ENCODE measurements at places on chromosomes 7 and 10.
A peak's percentile ranks its signal among the peaks of the same experiment; 100 is the strongest.

GRCh38 chr7:86469680-86470295, 173.9 kb upstream of the GRM3 start:
- DNase-seq: peak; percentile 80

DNA sequence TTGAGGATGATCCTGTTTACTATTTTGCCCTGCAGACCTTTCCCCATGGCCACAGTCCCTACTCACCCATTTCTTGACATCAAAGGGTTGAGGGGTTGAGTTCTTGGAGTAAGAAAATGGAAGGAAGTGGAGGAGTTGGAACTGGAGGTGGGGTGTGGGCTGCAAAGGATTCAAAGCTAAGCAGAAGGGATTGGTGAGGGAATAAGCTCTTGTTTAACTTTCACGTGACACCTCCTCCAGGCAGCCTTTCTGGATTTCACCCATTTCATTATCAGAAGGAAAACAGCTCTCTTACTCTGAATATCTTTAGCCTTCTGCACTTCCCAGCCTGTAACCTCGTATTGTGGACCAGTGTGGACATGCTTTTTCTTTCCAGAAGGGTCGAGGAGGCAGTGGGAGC, 13.7 kb downstream of the MOSPD3 start:
- DNase-seq: no peak

GRCh38 chr7:159001811-159002210, 142.9 kb downstream of the VIPR2 start:
- DNase-seq: no peak

DNA sequence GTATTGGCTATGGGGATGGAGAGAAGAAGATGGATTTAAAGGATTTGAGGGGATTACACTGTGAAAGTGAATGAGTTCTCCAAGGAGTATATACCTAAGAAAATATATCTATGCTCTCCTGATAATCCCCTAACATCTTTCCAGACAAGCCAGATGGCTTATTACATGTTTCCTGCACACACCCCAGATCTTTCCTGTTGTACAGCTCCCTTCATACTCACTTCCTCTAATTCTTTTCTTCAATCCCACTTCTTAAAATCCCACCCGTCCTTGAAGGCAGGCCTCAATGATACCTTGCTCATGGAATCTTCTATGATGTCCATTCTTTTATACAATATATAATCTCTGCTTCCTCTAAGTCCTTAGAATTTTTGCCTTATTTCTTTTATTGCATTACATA, 317.2 kb upstream of the DGKB start:
- no peak for DNase-seq

- DNase-seq: no peak
Measured at GRCh38 chr7:153902862-153903261, 149.3 kb upstream of the DPP6 start.

DNA sequence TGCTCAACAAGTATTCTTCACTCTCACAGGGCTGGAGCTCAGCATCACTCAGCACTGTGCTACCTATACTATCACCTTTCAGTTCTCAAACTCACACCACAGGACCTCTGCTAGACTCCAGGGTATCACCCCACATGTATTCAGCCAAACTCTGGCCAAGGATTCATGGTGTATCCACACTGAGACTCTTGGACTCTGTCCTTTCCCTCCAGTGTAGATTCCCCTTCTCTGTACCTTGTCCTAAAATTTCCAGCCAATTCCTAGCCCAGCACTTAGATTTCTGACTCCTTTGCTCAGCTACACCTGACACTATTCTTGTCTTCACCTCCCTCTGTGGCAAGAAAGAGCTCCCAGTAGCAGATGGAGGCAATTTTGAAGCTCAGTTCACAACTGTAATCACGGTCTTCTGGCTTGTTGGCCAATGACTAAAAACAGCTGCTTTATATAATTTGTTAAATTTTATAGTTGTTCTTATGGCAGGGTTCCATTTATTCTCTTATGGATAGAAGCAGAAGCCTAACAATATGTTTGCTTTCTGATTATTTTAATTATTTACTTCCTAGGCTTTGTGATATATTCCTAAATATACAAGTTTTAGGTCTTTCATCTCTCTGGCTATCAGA, 258.8 kb downstream of the THSD7A start:
- DNase-seq: no peak

DNA sequence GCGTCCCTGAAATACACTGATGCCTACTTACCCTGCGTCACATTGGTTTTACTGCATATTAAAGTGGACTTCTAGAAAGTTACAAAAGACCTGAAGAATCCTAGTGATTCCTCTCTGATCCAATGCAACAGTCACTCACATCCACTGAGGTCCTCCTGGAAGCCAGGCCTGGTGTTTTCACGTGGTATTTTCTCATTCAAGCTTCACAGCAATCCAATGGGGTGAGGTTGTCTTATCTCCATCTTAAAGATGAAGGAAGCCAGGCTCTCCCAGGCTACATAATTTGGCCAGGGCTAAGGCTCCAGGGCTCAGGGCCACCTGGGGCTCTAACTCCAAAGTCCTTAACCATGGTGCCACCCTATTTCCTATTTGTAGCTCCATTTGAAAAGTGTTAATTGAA, 126.3 kb upstream of the SFMBT2 start:
- no peak for DNase-seq

DNA sequence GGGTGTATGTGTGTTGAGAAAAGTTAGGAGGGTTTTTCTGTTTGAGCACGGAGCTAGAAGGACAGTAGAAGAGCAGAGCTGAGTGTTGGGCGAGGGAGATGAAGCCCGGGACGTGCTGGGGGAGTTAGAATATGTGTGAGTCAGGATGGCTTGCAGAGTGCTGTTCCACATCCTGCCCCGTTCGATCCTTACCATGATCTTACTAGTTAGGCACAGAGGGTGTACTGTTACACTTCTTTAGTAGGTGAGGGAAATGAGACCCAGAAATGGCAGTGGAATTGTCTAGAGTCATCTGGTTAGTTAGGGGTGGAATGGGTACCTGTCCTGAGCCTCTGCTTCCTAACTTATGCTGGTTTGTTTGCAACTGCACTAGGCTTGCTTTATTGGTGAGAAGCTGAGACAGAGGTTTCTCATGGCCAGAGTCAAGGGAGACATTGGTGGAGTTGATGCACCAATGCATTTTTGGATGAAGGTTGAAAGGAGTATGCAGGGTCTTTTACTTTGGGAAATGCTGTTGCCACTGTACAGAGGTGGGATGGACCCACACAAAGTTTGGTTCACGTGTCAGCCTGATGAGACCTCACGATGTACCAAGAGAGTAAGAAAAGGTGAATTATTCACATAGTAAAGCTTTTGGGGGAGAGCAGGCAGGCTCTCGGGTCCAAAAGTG, 42.4 kb downstream of the CCNY start:
- no peak for DNase-seq
